Cardiac fibroblast (primary cell): ENCODE measurements at places on chromosomes 7 and 10.

GRCh38 chr10:72665925-72666324 is 26.0 kb upstream of the MCU start:
- peak; percentile 59 for DNase-seq

DNA sequence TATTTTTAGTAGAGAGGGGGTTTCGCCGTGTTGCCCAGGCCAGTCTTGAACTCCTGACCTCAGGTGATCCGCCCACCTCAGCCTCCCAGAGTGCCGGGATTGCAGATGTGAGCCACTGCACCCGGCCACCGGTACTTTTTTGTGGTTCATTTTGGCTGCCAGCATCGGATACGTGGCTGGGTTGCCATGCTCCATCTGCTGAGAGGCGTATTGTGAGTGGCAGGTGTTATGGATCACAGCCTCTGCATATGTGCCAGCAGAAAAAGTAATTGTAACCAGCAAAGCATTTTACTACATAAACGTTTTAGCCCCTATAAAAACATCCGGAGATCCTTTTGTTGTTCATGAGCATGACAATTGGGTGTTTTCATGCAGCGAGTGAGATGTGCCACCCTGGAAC is 7.1 kb downstream of the FOXK1 start:
- no peak for DNase-seq

GRCh38 chr10:129049501-129049900 is 417.5 kb upstream of the MGMT start:
- no peak for DNase-seq

DNA sequence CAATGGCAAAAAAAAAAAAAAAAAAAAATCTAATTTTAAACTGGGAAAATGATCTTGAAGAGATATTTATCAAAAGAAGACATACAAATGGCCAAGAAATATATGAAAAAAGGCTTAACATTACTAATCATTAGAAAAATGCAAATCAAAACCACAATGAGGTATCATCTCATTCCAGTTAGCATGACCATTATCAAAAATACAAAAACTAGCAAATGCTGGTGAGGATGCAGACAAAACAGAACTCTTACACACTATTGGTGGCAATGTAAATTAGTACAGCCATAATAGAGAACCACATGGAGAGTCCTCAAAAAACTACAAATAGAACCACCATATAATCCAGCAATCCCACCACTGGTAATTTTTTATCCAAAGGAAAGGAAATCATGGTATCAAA is 489.6 kb downstream of the TNS3 start:
- no peak for DNase-seq

GRCh38 chr10:72174297-72174662 is 41.5 kb upstream of the ANAPC16 start:
- no peak for DNase-seq

GRCh38 chr10:125289461-125289860 is 129.1 kb upstream of the CTBP2 start:
- DNase-seq: no peak

DNA sequence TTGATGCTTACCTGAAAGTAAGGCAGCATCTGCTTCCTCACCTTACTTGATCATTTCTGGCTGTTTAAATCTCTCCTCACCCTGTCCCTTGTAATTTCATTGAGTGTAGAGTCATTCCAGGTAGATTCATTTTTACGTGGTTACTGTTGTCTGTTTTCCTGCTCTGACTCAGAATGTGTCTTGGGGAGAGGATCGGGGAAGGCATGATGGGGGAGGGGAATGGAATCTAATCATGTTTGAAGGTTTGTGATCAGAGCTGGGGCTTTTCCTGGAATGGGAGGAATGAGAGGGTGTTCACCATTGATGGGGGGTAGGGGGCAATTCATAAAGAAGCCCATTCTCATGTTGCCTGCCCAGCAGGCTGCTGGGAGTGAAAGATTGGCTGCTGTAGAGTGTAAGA is 18.7 kb downstream of the SEC24C start:
- peak; percentile 53 for DNase-seq

GRCh38 chr7:47377741-47378140 is 204.2 kb downstream of the TNS3 start:
- DNase-seq: no peak

- DNase-seq: no peak
Observed at GRCh38 chr10:77637532-77638320, at the start of gene KCNMA1. TSS of gene KCNMA1 (minus strand) at chr10:77637808.

DNA sequence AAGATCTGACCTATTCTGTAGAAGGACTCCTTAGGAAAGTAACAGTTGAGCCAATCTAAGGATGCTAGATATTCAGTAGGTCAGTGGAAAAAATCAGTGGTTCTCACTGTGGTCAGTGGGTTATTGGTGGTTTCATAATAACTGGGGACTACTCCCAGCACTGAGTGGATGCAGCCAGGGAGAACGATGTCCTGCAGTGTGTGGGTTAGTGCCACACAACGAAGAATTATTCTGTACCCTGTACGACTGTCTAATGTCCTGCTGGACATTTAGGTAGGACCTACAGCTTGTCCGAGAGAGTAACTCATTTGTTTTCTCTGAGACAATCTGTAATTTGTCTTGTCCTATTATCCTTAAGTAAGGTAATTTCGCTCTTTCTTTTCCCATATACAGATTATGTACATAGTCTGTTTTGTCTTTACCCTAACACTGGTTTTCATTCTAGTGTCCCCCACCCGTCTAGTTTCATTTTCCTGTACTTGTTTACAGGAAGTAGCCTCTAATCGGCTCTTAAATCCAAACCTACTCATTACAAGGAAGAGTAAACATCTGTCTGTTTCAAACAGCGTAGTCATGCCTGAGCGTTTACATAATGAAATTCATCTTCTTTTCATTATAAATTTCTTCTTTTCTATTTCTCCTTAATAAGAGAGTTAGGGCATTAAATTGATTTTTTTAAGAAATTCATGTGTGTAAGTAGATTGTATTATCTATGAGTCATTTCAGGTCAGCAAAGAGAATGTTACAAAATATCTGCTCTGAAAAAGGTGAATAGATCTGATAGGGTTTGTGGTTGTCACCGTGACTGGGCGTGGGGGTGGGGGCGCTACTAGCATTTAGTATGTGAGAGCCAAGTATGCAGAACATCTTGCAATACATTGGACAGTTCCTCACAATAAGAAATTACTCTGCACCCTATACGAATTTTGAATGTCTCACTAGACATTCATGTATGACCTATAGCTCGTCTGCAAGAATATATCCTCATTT is 8.3 kb upstream of the ZC3HAV1L start:
- no peak for DNase-seq

DNA sequence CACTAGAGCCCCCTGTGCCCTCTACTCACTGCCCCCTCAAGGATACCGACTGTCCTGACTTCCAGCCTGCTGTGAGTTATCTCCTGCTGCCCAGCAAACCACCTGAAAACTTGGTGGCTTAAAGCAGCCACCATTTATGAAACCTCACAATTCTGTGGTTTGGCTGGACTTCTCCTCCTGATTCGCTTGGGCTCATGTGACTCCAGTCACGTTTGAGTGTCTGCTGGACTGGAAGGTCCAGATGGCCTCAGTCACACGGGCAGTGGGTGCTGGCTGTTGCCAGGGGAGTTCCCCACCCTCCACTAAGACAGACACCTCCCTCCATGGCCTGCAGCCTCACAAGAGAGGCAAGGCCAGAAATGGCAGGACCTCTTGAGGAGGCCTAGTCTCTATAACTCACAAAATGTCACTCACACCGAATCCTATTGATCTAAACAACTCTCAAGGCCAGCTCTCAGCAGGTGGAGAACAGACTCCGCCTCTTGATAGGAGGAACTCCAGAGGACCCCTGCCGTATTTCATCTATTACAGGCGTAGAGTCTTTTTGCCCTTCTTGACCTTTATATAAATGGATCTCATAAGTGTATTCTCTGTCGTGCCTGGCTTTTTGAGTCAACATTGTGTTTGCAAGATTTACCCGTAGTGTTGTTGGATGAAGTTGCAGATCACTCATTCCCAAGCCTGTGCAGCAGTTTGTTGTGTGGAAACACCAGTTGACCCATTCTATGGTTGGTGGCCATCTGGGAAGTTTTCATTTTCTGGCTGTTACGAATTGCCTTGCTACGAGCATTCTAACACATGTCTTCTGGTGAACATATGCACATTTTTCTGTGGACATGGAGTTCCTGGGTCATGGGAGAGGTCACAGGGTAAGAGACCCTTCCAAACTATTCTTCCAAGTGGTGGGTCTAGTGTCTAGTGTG is 48.3 kb downstream of the ZMIZ1 start:
- DNase-seq: peak; percentile 31

DNA sequence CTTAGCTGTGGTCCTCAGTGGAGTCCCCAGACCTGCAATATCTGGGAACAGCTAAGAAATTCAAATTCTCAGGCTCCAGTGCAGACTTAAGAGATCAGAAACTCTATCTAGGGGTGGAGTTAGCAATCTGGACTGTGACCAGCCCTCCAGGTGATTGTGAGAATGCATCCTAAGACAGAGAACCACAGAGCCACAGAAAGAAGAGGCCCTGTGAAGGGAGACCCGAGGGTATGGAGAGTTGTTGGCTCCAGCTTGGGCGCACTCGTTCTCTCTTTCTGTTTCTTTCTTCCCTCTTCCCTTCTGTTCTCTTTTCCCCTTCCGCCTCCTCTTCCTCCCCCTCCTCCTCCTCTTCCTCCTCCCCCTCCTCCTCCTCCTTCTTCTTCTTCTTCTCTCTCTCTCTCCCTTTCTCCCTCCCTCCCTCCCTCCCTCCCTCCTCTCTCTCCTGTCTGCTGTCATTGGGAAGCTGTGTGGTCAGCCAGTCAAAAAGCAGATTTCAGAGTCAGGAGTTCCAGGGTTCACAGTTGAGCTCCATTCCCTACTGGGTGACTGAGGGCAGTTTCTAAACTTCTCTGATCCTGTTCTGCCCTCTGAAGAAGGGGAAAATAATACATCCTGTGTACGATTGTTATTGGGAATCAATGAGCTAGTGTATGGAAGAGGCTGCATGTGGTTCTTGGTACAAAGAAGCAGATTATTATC is 62.1 kb upstream of the STEAP1B start:
- DNase-seq: no peak

GRCh38 chr7:1538544-1539180 is 8.2 kb downstream of the MAFK start:
- DNase-seq: no peak

- DNase-seq: peak; percentile 42
Observed at GRCh38 chr10:27819781-27820531, 74.3 kb upstream of the MKX start.
